DMS153 (cell line): ENCODE measurements at places on chromosomes 4 and X.

- no peak for DNase-seq
These were observed 15.8 kb upstream of the DHRSX start for GRCh38 chrX:2516623-2517022.

DNA sequence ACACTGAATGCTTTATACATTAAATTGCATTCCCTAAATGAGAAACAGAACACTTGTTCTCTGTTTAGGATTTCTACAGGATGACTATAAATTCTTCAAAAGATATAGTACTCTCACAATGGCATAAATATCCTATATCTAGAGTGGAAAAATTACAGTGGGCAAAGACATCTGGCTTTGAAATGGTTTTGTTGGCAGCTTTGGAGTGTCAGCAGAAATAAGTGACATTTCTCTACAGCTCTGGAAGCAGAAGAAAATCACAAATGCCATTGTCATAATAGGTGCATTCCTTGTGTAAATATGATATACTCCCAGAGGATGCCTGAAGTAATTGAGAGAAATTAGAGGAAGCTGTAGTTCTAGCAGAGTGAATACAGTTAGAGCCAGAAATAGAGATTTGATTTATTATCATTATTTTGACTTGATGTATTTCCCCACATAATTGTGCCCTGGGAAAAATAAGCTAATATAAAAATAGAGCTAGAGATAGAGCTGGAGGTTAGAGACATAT lies 95.9 kb upstream of the GALNTL6 start:
- DNase-seq = no peak

DNA sequence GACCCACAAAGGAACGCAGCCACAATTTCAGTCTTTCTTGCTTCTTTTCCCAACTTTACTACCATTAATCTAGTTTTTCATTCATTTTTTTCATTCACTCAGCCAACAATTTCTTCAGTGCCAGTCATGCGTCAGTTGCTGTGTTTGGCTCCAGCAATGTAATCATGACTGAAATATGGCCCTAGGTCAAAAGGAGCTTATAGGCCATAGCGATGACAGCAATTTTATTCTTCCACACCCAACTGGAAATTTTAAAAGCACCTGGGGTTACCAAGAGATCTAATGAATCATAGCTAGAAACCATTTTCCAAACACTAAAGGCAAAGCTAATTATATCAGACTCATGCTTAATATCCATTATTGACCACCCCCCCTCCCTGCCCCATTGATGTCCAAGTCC lies 29.8 kb upstream of the C1QTNF7 start:
- no peak for DNase-seq

DNA sequence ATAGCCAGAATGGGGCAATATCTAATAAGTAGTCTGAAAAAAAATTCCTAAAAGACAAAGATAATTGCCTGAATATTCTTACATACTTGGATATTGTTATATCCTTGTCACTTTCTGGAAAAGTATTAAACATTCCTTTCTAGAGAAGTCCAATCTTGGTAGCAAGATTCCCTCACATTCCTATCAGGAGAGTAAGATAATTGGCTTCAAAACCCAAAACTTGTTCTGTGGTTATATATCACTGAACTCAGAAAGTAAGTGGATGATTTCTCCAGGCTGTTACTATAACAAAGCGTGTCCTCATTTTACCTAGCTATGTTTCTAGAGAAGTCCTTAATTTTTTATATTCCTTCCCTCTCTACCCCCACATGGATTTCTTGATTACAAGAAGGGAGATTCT lies 46.0 kb upstream of the TEX13A start:
- no peak for DNase-seq

- no peak for DNase-seq
These were observed 11.4 kb downstream of the SYN1 start for GRCh38 chrX:47608130-47608810.

DNA sequence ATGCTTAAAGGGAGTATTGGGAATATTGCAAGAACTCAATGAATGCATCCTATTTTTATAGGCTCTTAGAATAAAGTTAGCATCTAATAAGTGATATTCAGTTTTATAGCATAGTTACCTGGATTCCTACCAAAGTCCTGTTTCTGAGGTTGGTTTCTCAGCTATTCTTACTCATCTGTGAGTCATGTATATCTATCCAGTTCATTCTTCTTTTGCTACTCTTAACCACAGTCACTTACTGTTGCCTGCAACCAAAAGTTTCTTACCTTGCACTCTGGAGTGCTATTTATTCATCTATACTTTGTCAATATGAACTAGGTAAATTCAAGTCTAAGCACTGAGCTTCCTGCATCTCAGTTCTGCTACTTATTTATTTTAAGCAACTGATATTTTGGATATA lies 322.5 kb downstream of the HS3ST1 start:
- DNase-seq = no peak

DNA sequence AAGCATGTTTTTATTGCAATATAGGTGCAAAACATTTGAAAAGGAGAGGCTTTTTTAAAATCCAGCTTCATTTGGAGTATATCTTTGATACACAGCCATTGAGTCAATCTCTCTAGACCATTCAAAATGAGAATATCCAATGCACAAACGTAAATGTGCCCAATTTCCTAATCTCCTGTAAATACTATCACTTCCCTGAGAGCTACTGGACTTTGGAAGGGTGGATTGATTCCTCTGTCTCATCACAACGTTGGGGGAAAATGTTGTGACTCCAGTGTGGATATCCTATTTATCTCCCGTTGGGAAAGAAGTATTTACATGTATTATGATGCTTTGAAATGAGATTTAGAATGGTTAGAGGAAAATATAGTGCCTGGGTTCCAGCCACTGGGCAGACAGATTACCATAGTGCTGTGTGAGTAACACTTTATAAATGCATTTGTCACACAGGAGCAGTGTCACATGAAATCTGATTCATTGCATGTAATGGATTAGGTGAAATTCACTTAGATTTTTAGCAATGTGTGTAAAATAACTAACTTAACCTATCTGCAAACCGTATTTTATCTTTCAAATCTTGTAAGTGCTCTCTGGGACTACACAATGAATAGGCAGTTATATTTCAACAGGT lies 64.4 kb upstream of the VCX3A start:
- no peak for DNase-seq

DNA sequence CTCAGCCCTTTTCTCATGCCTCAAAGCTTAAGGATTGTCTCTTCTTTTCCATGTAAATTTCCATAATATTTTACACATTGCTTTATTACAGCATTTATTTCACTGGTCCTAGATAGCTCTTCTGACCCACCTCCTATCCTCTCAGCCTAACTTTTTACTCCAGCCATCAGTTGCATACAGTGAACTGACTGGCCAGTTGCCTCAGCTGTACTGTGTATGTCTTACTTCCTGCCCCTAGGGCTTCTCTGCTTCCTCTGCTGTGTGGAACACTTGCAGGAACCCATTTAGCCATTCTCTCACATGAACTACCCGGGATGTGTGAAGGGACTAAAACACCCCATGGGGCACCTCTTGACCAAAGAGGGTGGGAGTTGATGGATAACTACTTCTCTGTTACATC lies 18.0 kb downstream of the C4orf33 start:
- DNase-seq = no peak

DNA sequence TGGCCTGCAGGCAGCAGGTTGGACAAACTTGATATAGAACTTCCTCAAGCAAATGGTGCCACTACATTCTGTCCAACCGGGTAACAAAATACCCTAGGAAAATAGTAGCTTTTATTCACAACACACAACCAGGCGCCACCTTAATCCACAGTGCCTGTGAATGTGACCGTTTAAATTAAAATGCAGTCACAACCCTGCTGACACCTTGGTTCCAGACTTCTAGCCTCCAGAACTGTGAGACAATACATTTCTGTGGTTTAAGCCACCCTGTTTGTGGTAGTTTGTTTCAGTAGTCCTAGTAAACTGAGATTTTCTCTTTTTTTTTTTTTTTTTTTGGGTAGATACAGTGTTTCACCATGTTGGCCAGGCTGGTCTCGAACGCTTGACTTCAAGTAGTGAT lies 575.8 kb downstream of the PACRGL start:
- DNase-seq = no peak

DNA sequence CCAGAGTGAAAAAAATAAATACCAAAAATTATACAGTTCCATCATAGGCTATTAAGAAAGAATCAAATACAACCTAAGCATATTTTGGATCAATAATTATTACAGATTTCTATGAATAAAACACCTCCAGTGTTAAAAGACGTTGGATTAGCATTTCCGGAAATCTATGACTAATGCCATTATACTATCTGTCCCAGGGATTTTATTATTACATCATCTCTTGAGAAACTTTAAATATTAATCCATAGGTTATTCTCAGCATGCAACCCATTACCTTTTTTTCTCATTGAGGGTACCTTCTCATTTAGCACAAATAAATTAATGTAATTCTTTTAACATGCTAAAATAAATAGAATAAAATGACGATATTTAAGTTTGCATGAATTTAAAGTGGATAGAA lies 44.6 kb downstream of the CXorf58 start:
- DNase-seq = no peak

DNA sequence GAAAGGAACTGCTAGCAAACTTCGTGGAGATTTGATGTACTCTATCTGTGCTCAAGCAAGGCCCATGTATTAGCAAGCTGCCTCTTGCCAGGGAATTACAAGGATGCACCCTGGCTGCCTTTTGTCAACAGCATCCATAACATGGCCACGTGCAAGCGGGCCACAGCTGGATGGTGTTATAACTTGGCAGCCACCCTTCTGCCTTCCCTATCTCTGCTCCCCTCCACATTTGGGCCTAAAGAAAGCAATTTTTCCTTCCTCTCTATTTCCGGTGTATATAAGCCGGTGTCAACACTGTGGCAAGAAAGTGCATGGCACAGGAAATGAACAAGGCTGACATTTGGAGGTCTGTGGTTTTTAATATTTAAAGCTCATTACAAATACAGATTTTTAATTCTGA lies 94.8 kb downstream of the CLNK start:
- DNase-seq = no peak

GRCh38 chr4:8559524-8560264 lies 20.5 kb upstream of the GPR78 start:
- DNase-seq = no peak

DNA sequence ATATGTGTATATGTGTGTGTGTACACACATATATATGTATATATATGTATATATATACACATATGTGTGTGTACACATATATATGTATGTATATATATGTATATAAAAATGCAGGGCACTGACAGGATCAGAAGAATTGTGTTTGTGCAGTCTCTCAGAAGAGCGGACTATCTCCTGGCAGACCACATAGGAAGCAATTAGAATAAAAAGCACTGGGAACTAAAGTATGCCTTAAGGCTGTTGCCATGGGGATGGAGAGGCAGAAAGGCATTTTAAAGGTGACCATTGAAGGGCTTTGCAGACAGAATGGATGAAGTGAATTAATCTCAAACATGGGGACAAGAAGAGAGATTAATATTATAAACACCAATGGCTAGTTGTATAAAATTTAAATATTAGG lies 33.7 kb upstream of the USP51 start:
- no peak for DNase-seq

GRCh38 chr4:177228599-177228998 lies 81.1 kb upstream of the NEIL3 start:
- no peak for DNase-seq

DNA sequence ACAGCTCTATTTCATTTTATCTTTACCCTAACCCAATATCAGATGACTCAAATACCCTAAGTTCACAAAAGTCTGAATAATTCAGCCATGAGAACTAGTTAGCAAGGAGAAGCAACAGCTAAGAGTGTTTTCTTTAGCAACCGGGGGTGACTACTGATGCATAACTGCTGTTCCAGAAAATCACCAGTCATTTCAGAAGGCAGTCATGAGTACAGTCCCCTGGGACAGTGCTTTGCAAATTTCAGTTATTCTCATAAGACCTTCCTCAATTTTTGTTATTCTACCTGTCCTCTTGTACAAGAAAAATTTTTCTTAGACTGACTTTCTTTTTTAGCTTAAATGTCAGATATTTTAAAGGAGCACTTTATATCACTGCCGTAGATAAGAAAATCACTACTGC lies 16.4 kb downstream of the BANK1 start:
- no peak for DNase-seq

GRCh38 chr4:178241601-178242118 lies 799.4 kb upstream of the AGA start:
- DNase-seq = no peak

DNA sequence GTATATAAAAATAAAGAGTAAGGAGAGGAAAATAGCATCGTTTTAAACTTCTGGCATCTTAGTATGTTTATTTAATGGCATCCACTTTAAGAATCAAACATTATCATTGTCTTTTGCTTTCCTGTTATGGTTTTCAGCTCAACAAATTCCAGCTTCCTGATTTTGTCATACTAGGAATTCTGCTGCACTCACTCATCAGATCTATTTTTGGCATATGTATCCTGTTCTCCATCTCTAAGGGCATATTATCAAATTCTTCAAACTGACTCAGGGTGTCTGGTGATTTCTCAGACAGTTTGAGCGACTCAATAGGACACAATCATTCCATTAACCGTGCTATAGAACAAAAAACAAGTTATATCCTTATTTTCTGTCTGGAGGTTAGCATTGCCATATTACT lies 248.5 kb upstream of the DIAPH2 start:
- no peak for DNase-seq

- no peak for DNase-seq
These were observed 120.4 kb upstream of the STS start for GRCh38 chrX:7027071-7027470.

DNA sequence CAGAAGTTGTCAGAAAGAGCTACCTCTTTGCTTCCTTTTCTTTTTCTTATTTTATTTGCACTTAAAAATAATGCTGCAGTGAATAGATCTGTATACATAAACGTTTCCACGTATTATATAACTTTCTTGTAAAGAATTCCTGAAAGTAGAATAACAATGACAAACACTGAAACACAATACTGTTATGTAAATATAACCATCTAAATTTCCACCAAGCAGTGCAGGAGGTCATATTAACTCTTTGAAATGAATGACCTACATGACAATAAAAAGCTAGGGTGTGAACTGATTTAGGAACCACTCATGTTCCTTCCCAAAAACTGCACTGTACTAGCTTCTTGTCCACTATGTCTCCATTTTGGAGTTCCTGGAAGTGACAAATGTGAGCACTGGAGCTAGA lies 85.8 kb downstream of the COX18 start:
- DNase-seq = no peak

DNA sequence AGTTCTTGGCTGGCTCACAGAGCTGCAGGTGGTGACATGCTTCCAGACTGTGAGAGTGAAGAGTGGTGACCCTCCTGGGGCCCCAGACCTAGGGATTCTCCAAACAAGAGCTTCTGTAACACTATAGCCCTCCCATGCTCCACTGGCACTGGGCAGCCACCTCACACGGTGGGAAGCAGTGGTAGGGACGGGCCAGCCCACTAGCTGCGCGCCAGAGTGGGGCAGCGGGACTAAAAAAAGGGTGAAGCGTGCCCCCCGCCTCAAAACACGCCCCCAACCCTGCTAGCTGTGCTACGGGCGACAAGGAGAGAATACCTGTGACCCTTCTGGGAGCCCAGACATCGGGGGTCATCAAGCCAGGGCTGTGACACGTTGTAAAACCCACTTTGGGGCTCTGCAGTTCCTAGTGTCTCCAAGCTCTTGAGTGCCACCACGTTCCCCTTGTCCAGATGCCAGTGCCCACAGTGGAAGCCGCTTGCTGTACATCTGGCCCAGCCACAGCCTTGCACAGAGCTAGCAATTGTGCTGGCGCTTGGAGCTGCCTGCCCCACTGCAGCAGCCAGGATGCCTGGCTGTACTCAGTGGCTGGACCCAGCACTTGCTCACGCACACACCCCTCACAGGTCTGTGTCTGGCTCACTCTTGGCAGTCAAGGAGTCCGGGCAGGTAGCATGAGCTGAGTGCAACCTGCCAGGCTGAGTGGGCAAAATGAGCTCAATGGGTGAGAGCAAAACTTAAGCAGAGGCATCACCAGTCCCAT lies 100.0 kb downstream of the DCAF12L2 start:
- DNase-seq = no peak
